GM04503 (cell line): ENCODE measurements at places on chromosomes 11 and 22.

DNA sequence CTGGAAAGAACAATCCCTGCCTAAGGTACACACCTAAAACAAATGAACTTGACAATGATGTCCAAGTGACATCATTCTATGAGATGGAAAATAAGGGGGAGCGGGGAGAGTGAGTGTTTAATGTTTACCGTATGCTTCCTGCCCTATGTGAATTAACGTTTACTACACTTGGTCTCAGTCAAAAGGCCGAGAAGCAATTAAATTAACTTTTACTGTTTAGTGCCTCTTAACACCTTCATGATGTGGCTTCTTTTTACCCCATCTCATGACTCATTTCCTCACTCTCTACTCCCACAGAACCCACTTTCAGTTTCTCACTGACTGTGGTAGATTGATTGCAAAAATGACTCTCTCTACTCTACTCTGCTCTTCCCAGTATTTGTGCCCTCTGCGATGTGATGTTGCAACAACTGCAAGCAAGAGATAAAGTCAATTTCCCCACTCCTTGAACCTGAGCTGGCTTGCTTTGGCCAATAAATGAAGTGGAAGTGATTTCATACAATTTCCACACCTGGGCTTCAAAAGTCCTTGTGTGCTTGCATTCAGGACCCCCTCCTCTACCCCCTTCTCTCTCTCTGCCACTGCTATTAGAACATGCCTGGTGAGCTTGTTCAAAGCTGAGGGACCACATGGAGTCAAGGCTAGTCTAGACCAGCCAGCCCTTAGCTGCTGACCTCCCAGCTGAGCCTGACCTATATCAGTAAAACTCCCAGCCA is 11.6 kb upstream of the ALKBH3 start:
- DNase-seq = peak; percentile 59

- DNase-seq = no peak
Observed at GRCh38 chr22:33720166-33720878, 200.0 kb downstream of the LARGE1 start.

DNA sequence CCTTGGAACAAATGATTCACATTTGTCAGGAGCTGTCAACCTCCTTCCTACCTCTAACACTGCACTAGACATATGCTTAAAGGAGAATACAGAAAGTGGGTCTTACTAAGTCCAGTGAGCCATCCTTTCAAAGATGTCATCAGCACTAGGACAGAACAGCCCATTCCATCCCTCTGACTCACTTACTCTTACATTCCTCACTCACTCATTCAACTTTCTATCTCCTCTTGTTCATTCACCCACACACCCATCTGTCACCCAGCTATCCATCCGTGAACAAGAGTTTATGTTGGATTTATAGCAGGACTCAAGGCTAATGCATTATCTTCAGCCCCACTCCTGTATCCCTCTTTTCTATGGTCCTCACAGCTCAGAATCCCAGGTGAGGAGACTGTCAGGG is 9.1 kb downstream of the INSC start:
- peak; percentile 61 for DNase-seq

DNA sequence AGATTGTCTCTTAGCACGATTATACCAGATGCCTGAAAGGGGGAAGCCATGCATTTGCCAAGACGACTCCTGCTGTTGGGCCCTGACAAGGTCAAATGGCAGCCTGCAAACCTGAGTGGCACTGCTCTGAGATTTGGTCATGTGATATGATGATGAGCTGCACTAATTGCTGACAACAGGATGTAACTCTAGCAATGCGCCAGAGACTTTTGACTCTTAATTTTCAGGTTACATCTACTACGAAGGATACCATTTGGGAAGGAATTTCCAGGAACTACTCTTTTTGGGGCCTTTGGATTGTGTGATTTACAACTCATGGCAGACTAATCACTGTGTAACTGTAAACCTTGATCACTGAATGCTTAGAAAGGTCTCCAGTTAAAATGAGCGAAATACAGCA is 13.1 kb downstream of the TREH start:
- no peak for DNase-seq

DNA sequence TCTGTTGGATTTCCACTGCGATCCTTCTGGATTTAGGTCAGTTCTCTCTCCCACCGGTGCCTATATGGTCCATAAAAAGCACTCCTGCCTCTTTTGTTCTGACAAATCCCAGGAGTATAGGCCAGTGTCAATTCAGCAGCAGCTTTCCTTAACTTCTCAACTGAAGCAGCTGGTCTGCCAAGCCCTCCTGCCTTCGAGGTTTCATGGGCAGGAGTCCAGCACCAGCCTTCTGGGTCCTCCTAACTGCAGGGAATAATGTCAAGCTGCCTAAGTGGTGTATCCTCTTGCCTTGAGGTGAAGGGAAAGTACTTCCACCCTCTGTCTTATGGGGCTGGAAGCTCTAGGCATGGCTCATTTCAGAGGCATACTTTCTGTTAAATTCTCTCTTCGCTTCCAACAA is 149.4 kb upstream of the NCAM1 start:
- no peak for DNase-seq

- DNase-seq = no peak
Observed at GRCh38 chr11:9738116-9738515, 74.2 kb downstream of the SWAP70 start.

DNA sequence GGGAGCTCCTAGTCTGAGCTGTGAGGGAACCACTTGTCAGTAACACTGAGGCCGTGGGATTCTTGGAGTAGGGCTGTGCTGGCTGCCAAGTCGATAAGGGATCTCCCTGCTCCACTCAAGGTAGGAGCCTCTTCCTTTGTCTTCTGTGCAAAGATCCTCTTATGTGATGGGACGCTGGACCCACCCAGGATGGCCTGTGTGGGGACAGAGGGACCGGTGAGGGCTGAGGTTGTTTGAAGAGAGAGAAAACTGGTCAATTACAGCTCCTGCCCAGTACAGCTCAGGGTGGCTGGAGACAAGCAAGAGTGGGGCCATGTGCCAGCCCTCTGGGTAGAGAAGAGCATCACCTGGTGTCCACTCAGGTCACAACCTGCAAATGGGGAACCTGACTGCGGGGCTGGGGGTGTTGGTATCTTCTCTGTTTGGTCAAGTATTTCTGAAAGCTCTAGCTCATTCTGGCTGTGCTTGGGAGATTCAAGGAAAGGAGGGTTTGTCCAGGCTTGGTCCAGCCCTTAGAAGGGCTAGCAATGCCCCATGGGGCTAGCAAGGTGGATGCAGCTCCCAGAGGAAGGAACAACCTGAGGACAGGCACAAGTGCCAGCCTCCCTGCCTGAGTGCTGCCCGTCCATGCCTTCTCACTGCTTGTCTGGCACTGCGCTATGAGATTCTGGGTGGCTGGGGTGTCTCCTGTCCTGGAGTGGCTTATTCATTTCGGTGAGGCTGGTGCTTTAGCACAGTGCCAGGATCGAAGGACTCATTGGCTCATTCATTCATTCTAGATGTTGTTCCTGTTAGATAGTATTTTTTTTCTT is 27.6 kb upstream of the BAIAP2L2 start:
- no peak for DNase-seq

- DNase-seq = no peak
Observed at GRCh38 chr11:67266449-67267187, at the start of gene GRK2. GRK2 (plus strand) TSS chr11:67266473; CDS start chr11:67266700, 227 bp downstream.

DNA sequence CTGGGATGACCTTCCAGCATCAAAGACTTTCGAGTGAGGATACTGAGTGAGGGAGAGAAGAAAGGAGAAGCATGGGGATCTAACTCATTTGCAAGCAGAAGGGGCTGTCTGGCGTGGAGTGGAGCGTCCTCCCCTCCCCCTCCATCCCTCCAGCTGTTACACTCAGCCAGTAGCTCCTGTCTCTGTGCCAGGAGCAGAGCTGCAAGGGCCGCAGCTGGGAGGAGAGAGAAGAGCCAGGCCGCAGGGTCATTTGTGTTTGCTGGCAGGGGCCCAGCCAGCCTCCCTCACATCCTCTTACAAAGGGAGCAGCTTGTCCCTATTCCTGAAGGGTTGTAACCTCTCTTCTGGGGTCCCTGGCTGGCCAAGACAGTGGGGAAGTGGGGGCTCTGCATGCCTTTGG is 57.9 kb downstream of the NECTIN1 start:
- DNase-seq = peak; percentile 14

DNA sequence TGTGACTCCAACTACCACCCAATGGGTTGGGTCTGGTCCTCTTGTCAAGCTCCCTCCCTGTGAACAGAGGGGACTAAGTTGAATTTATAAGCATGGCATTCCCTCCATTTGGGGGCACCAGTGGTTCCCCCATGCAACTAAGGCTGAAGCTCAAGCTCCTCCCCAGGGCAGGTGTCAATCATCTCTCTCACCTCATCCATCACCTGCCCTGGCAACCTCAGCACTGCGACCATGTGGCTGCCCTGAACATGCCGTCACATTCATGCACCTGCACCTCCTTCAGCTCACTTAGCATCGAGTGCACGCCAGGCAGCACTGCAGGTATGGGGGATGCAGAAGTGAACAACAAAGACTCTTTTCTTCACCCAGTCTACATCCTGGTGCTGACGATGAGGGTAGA is 799.3 kb downstream of the TBC1D22A start:
- DNase-seq = no peak

DNA sequence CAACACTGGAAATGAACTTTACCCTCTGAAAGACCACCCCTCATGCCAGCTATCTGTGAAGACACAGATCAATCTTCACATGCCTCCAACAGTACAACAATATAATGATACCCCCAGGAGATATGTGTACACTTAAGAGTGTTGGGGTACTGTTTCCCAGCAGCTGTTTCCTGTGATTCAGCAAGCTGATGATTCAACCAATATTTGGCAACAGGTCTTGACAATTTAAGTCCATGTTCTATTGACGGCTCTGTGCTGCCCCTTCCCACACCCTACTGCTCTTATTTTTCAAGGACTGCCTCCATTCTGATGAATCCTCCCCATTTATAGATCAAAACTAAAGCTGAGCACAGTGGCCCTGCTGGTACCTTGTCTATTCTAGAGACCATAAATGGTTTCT is 6.6 kb downstream of the SNX19 start:
- DNase-seq = no peak

DNA sequence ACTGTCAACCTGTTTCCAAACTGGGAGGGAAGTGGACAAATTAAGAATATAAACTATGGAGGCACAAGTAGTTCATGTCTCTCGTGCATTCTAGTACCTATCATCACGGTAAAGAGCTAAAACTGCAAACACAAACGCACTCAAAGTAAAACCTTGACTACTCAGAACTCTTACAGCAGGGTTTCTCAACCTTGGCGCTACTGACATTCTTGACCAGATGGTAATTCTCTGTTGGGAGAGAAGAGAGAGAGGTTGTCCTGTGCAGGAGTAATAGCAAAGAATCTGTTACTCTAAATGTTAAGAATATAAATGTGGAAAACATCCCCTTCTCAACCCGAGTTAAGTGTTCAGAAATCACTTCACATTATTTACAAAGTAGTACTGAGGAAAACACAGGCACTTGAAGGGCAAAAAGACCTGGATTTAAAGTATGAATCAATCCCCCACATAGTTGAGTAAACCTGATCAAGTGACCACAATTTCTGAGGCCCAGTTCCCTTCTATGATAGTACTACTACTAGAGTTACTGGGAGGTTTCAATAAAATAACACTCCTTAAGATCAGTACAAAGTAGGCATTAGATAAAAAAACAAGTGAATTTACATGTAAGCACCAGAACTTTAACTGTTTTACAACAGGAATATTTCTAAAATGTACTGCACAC is 73.1 kb upstream of the ARHGAP32 start:
- no peak for DNase-seq

GRCh38 chr11:2651054-2651617 is 48.7 kb downstream of the KCNQ1OT1 start:
- no peak for DNase-seq

DNA sequence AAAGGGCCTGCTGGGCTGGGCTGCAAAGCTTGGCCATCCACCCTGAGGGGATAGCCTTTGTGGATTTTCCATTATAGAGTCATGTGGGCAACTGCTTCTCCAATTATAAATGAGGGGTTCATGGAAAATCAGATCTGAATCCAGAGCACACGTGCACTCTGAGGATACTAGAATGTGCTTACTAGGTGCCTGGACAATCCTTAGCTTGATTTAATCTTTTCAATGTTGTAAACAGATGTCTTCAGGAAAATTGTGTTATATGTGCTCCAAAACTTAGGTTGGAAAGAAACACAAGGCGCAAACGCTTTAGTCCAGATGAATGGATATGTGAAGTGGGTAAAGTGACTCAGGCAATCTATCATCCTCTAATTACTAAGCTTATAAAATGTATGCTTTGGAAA is 92.0 kb downstream of the SLC17A6 start:
- DNase-seq = no peak

DNA sequence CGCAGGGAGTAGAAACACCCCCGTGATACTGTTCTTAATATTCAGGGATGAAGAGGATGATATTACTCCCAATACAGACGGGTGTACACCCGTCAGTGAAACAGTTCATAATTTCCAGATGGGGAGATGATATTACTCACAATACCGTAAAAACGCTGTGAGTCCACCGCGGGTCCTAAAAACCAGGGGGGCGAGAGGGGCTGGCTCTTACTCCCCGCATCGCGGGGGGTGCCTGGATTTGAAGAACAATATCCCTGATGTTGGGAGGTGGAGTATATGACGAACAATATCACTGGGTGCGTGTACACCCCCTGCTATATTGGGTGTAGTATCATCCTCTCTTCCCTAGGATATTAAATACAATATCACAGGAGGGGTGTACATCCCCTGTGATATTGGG is 20.5 kb upstream of the APOL5 start:
- DNase-seq = no peak

GRCh38 chr11:64015510-64015909 is 20.2 kb upstream of the FLRT1 start:
- no peak for DNase-seq

DNA sequence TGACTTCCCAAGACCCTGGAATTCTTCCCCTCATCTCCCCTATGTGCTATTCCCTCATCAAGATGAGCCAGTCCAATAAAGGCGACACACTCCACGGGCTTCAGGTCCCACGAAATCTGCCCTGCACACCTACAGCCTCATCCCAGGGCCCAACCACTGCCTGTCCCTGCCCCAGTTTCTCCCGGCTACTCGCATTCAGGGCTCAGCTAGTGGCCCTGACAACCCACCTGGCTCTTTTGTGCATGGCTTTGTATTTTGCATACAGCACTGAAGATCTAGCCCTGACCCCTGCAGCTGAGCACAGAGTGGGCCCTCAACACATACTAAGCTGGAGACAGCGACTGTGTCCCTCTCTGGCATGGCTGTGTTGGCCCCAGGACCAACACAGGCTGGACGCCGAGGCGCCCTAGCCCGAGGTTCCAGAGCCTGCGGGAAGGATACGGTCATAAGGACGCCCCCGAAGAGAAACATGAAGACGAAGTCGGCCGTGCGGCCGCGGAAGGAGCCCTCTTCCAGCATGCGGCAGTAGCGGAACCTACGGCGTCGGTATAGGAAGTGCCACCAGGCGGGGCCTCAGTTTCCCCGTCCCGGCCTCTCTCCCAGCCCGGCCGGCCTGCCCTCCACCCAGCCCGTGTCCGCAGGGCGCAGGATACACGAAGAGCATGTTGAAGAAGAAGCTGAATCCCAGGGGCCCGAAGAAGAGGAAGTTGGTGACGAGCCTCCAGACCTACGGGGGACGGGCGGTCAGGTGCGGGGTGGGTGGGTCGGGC is 710 bp downstream of the DERL3 start:
- no peak for DNase-seq

DNA sequence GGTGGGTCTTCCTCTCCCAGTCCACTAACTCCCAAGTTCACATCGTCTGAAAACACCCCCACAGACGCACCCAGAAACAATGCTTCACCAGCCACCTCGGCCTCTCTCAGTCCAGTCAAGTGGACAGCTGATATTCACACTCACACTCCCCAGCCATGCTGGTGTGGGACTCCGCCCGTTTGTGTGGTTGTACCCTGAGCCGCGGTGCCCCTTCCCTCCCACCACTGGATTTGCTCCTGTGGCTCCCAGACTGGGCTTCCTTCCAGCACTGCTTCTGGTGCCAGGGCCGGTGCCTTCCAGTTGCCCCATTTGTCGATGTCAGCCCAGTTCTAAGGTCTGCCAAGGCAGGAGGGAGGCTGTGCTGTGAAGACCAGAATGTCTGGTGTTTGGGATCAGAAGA is 37.9 kb upstream of the PLET1 start:
- no peak for DNase-seq
